Activated T-helper 17 cell treated with anti-CD3 and anti-CD28 coated beads, Interleukin-2, amount 50 U/mL, for 72 hours (primary cell): ENCODE measurements at places on chromosomes 12 and 14. TPM values are rescaled to one million over a fixed set of nuclear protein-coding genes. Genes with fewer than 3 reads are reported as not detected.

IFI27L1 gene
- 34.5 TPM for total RNA-seq

DNA sequence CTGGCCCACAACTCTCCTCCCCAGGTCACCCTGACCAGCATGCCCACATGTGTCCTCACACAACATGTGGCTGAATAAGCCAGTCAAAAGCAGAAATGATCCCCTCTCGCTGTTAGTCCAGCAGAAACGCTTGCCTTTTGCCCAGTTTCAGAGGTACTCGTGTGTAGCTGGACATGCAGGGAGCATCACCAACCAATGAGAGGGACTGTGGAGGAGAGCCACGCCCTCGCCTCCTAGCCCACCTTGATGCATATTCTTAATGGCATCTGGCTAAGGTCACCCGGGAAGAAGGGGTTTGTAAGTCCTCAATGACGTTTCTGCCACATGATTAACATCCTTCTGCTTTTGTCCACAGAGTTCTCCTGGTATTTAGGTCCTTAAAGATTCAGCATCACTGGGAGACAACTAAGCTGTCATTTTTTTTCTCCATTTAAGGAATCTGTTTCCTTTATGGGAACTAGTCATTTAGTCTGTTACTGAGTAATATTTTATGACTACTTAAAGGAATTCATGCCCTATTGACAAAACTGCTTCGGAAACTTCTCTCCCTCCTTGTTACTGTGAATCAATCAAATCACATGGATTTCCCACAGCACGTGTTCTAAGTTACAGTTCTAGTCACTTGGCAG, 134.0 kb downstream of the GCH1 start:
- ATAC-seq, result no peak

CLBA1 gene
- 0.54 TPM for total RNA-seq

DNA sequence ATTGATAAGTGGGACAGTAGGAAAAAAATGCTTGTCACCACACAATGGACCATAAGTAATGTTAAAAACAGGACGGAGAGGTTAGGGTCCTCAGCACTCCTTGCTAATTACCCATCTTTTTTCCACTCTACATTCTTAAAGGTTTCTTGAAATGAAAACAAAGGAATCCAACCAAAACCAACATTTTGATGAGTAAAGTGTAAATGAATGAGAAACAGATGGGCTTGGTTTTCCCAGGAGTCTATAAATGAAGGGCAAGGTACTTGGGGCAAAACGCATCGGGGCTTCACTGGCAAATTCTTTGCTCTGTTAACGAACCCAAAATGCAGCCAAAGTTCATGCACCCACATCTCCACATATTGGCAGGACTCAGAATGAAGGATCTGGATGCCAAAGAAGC, 129.2 kb upstream of the BMP4 start:
- ATAC-seq, result no peak

GNG2 gene
- total RNA-seq, result 132 TPM

GRCh38 chr12:2561367-2561766, 233.4 kb upstream of the FKBP4 start:
- ATAC-seq, result no peak

OTX2 gene
- total RNA-seq, result not detected

DNA sequence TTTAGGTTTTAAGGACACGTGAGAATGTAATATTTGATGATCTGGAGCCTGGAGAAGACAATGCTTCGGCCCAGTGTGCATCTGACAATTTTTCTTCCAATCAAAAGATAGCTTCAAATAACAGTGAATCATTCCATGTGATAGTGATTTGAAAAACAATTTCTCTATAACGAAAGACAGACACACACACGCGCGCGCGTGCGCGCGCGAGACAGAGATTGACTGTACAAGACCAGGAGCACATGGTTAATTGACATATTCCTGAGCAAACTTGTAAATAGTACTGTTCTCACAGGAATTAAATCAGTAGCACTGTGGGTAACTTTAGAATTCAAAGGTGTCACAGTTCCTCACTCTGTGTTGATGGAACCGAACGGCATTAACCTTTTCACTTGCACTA, 287.5 kb upstream of the LMO3 start:
- no peak for ATAC-seq

DHRS2 gene
- 7.9 TPM for total RNA-seq

GRCh38 chr12:107917912-107918800, 143.7 kb downstream of the ASCL4 start:
- ATAC-seq, result no peak
